NCI-H2081 (cell line): ENCODE measurements at places on chromosomes 3 and 15.
A peak's percentile ranks its signal among the peaks of the same experiment; 100 is the strongest.

- no peak for DNase-seq
Measured at GRCh38 chr3:15403495-15403894, 23.8 kb downstream of the METTL6 start.

DNA sequence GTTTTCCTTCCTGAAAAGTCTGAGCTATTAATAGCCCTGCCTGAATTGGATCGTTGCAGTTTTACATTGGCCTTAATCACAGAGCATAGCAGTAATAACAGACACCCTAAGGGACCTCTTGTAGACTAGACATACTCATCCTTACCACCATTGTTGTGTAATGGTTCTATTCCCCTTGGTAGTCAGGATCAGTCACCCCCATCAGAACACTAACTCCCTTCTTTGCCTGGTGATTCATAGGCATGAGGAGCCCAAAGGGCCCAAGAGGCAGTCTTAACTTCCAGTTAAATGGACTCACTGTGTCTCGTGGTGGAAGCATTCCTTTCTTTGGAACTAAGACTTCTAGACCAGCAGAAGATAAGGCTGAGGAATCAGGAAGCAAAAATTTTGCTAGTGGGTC is 20.2 kb downstream of the CGGBP1 start:
- DNase-seq = no peak

- DNase-seq = no peak
Measured at GRCh38 chr3:184355261-184356040, 6.0 kb downstream of the CLCN2 start.

- DNase-seq = no peak
Measured at GRCh38 chr15:76837474-76837873, 67.7 kb downstream of the SCAPER start.

DNA sequence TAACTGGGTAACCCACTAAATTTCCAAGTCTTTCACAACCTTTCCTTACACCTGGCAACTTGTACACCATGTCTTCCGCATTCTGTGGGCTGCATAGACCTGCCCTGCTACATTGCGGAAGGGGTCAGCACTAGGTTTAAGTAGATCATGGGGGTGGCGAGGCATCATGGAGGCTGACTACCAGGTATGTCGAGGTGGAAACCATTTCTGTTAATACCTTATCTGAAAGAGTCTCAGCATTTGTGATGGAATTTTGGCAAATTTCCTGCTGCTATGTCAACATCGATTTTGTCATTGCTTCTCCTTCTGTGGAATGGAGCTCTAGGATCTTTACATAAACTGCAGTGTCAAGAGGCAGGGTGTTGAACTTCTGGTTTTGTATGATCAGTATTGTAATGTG is 187.2 kb downstream of the GHSR start:
- DNase-seq = no peak

DNA sequence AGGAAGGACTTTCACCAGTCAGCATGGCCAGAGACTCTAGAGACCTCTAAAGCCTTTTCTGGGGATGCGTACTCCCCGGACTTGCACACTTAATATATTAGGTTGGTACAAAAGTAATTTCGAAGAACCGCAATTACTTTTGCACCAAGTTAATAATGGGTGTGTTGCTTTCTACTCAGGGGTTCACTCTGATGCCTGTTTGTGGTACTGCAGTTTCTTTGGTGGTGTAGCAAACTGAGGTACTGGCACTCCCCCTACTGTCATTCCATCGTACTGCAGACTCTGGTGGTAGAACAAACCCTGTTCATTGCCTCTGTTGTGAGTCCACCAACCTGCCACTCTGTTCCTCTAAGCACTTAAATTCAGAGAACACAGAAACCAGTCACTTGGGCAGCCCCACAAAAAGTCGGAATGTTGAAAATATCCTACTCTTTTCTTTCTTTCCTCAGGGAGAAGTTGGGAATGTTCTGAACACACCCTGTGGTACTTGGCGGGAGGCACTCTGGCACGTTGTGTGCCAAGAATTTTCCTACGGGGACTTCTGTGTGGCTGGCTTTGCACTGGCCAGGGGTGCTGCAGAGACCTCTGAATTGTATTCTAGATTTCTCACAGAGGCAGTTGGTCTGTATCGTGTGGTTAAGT is 46.3 kb downstream of the GABRG3 start:
- peak; percentile 81 for DNase-seq

GRCh38 chr3:188791311-188791710 is 380.5 kb upstream of the TPRG1 start:
- no peak for DNase-seq

- no peak for DNase-seq
Measured at GRCh38 chr3:58173029-58173668, 37.6 kb downstream of the DNASE1L3 start.

DNA sequence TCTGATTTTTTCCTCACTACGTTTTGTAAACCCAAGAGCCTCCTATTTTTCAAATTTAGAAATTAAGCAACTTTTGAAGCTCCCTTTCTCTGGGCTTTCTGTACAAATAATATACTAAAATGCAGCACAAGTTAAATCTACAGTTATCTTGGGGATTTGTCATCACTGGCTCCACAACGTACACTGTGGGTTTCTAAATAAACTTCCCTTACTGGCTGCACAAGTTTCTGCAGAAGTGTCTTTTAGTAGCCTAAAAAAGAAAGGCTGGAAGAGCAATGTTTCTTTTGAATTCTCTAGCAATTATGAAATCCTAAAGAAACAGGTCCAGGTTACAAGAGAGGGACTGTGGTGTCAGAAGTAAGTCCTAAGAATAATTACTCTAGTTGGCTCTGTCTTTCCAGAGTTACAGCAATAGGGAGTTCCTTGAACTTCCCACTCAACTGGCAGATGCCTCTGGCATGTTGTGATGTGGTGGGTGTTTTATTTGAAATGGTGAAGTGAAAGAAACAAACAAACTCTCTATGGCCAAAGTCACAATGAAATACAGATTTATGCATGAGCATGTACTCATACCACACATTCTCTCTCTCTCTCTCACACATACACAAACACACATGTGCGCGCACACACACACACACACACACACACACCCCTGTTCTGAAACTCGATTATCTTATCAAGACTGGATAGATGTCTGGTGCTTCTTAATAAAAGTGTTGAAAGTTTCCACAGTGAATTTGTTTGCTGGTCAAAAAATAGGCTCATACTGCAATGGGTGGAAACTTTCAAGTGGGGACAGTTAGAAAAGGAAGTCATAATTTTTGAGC is 198.2 kb downstream of the SSR3 start:
- no peak for DNase-seq

GRCh38 chr3:120203016-120203415 is 82.0 kb downstream of the GPR156 start:
- DNase-seq = peak; percentile 64

GRCh38 chr3:179446501-179446900 is 4.8 kb downstream of the GNB4 start:
- DNase-seq = no peak

- DNase-seq = no peak
Measured at GRCh38 chr3:46987319-46987742, 7.9 kb downstream of the NBEAL2 start.
